ENCODE measurements at places on chromosomes 5 and 9.

DNA sequence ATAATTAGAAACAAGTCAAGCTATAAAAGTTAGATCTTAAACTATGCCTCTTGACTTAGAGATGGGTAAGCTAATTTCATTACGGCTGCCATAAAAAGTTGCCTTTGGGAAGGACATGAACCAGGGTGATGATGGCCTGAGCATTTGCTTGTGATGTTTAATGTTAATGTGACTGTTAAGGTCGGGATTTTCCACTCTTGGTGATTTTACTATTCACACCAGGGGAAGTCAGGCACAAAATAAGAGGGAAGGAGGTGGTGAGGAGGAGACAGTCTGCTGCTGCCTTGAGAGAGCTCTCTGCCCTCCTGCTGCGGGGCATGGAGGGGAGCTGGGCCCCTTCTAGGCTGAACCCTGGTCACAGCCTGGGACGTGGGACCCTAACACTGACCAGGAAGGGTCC is 34.4 kb downstream of the AHRR start:
- no peak for DNase-seq

DNA sequence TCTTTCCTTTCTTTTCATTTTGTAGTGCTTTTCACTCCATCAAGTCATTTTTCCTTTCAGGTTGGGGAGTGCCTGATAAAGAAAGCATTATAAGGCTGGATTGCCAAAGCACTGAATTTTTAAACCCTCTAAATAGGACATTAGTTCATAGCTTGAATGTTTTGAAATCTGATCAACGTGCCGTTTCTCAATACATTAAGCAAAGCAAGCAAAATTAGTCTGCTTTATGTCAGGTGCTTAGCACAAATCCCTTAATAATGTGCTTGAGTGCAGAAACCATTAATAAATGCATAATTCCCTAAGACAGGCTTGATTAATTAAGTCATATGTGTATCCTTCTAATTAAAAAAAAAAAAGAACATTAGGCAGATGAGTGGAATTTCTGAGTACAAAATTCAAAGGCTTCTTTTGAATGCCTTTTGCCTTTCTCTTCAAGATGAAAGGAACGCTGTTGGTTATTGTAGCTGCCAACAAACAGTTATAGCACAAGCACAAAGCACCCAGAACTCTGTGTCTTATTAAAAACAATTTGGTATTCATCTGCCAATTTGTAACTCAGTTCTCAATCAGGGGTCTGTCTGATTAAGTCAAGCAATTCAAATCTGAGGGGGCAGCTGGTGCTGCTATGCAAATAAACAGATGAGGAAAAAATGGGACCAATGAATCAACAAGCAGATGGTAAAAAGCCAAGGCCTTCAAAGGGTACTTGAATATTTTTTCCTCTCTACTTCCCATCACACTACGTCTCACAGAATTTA is 233.7 kb downstream of the TLE1 start:
- DNase-seq = no peak

DNA sequence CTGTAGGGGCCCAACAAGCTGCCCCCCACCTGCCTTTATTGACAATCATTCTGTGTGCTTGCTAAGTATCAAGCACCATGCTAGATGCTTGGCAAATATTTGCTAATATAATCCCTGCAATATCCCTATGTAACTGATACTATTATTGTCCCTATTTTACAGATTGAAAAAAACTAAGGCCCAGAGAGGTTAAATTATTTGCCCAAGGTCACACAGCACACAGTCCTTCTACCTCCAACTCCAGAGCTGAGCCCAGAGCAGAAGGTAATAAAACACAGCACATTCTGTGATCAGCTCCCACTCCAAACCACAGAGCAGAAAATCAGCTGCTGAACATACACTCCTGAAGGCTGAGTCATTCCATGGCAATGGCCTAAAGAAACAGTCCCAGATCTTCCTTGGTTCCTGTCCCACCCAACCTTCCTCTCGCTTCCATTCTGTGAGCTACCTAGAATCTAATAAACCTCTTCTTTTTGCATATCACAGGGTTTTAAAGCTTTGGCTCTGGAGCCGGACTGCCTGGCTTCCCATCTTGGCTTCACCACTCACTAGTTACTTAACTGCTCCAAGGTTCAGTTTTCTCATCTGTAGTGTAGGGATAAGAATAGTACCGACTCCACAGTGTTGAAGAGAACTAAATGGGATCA is 66.7 kb upstream of the ADRA1B start:
- no peak for DNase-seq

DNA sequence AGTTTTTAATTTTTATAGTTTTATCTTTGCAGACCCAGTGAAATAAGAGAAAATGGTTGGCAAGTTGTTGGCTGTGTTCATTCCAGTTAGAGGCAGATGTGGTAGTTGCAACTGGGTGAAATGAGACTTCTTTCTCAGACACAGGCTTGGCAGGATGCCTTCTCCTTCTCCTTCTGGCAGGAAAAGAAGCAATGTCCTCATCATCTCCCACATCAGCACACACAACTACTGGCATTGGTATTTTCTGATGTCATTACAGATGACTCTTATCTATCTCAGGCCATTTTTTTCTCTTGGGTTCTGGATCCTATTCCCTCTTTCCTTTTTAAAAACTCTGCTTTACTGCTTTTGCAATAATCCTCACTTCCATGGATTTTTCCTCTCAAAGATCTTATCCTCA is 103.3 kb upstream of the EDIL3 start:
- DNase-seq = no peak

DNA sequence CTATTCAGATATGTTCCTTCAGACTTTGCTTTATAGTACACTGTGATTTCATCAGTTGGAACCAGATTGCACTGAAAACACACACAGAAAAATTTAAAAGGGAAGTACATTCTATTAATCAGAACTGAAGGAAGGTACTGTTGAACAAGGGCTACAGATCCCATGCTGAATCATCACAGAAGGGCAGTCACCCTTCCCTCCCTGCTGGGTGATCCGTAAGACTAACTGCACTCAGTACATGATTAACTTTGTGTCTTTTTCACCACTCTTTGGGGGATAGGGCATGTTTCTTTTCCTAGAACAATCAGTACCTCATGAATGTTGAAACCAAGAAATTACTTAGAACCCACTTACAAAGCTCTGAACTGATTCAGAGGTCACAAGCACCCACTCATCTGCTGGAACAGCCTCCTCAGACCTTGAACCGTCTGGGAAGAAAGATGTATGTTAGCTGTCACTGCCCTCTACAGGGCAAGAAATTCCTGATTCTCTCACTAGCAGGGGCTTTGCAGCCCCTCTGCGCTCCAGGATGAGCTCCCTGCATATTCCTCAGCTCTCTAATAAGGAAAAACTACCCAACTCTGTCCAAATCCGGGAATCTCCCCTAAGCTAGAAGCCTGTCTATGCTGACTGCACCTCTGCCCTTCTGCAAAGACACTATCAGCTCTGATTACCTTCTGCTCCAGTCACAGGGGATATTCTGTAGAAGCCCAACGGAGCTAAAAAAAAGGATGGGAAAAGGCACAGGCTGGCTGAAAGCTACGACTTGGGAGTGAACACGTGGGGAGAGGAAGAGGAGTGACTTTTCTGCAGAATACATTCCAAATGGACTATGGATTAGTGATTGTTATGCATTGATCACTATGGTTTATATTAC is 51.0 kb downstream of the IARS1 start:
- DNase-seq = no peak

DNA sequence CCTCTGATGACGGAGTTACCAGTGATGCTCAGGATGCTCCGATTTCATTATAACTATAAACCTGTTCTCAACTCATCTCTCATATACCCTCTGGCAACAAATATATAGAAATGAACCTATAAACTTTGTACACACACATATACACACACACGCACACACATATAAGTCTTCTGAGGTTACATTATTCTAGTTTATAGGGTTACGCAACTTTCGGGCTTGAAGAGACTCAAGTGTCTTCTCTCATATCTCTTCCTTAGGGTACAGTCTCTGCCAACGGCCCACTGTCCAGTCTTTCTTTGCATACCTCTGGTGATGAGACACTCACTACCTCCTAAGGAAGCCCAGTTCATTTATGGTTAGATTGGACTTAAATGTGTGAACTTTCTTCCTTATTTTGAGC is 69.4 kb upstream of the TBC1D2 start:
- DNase-seq = no peak

GRCh38 chr5:179819296-179820126 is 1.2 kb upstream of the SQSTM1 start:
- peak; percentile 54 for DNase-seq

DNA sequence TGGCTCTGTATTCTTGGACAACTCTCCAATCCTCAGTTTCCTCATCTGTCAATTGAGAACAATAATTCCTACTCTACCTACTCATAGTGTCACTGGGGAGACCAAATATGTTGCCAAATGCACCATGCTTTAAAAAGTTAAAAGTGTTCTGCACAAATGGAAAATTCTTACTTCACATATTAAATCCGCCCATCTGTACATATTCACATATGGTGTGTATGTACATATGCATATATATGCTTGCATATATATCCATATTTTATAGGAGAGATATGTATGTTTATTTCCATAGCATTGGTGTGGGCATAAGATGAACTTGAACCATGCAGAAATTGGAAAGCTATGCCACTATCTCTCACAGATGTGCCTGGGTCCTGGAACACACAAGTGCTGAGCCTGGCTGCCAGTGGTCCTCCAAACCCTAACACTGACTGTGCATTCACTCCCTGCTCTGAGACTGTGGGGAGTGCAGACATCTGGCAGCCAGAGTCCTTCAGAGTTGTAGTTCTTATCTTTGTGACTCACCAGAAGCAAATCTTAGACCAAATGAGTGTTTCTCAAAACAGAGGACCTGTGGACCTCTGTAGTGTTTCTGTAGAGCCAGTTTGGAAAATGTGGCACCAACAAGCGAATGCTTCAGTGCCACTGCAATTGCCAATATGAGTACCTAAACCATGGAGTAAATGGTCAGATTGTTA is 168.7 kb downstream of the GRIA1 start:
- no peak for DNase-seq

- no peak for DNase-seq
These were observed 93.3 kb downstream of the CACNA1B start for GRCh38 chr9:137970686-137971476.

GRCh38 chr5:119341452-119342349 is 14.1 kb upstream of the TNFAIP8 start:
- DNase-seq = no peak

DNA sequence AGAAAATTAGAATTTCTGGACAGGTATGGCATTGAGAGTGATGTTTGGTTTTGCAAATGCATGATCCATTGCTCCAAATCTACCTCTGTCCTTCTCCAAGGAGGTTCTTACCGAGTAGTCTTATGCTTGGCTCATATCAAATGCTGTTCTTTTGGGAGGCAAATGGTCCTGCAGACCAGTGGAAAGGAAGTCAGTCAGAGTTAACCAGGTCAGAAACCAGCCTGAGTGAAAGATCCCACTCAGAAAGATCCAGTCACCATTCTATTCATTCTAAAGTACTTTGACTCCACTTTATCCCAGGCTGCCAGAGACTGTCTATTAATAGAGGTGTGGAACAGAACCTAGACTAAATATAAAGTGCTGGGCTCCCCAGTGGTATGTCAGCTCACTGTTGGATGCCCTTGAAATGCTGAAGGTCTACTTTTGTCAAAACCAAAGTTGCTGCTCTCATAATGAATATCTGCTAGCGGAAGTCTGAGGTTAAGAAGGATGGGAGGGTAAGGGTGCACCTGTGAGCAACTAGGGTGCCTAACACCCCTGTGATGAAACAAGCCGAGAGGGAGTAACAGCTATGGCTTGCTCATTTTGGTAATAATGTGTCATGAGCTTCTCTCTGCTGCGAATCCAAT is 302.2 kb downstream of the ZNF608 start:
- no peak for DNase-seq

DNA sequence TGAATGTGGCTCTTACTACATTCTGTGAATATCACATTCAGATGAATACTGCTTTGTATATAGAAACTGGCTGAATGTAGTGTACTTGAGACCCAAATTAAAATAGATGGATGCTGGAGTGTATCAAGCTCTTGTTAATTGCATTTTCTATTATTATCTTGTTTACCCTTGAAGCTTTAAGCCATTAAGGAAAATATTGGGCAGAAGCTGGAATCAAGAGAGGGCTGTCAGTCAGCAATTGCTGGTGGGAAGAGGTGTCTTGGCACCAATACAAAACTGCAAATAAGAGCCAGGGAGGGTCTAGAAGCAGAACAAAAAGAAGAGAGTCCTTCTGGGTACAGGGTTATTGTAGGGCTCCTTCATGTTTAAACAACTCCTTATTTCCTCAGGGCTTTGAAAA is 38.8 kb downstream of the MUSK start:
- peak; percentile 87 for DNase-seq

DNA sequence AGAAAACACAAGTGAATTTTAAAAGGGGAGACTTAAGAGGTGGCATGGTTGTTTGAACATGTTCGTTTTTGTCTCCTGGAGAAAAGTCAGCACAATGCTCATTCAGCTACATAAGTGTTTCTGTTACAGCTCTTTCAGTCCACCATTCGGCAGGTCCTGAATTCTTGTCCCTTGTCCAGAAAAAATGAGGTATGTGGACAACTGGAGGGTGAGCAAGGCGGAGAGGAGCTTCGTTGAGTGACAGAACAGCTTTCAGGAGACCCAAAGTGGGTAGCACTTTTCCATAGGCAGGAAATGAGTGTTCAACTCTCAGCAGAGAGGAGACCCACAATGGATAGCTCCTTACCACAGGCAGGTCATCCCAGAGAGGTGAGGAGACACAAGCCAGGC is 4.9 kb downstream of the PDCD1LG2 start:
- no peak for DNase-seq

DNA sequence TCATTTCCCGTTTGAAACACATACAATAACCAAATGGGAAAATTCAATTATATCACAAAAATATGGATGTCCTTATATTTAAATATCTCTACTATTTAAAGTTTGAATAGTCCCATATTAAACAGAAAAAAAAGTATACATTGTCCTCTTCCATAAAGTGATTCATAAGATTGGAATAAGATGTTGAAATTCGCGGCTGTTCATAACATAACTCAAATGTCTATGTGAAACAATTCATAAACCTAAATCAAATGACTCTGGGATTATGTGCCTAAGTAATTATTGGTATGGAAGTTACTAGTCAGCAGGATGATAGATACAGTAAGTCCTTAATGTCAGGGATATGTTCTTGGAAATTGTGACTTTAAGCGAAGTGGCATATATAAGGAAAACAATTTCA is 3.9 kb upstream of the EFNA5 start:
- DNase-seq = no peak

DNA sequence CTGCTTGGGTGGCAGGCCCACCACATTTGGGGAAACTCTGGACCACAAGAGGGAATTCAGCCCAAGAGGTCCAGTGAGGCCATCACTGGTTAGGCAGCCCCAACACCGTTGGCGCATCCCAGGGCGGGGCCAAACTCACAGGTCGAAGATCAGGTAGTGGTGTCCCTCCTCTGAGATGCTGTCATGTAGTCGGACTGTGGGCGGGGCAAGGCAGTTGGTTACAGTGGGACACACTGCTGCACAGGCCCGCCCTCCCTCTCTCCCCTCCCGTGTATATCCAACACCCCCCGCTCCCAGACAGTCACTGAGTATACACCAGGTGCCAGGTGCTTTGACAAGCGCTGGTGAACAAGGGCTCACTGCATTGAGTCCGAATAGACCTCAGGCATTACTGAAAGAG is 32.1 kb downstream of the CAMK2A start:
- no peak for DNase-seq

GRCh38 chr9:88358723-88359122 is 29.5 kb upstream of the SPIN1 start:
- DNase-seq = no peak

GRCh38 chr9:113876151-113876992 is at the start of gene ZNF618:
Gene ZNF618, plus strand, starts transcription at chr9:113876309. Its CDS starts 72 bp downstream, at chr9:113876381.
- no peak for DNase-seq
